Umbilical cord (tissue), 2 donors: ENCODE measurements at places on chromosomes 1 and 21. TPM values are rescaled to one million over a fixed set of nuclear protein-coding genes. Genes with fewer than 3 reads are reported as not detected.

DNA sequence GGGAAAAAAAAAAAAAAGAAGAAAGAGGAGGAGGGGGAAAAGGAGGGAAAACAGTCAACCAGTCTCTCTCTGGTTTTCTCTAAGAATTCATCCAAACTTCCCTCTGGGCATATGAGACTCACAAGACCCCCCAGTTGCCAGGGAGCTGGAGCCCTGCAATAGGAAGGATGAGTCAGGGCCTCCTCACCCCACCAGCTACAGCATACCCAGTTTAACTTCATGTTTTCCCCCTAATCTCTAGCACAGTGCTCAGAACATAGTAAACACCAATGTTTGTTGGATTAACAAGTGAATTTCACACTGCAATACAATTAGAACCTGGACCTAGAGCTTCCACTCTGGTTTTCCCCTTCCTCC lies 7.8 kb downstream of the F11R start:
- DNase-seq, result peak; percentile 42

GRCh38 chr1:223231011-223231572 lies 88.0 kb upstream of the TLR5 start:
- no peak for DNase-seq

- DNase-seq, result no peak
Measured at GRCh38 chr1:16608838-16609560, 4.4 kb downstream of the NBPF1 start.

GRCh38 chr1:56925193-56925592 lies 40.6 kb downstream of the C8B start:
- no peak for DNase-seq

DNA sequence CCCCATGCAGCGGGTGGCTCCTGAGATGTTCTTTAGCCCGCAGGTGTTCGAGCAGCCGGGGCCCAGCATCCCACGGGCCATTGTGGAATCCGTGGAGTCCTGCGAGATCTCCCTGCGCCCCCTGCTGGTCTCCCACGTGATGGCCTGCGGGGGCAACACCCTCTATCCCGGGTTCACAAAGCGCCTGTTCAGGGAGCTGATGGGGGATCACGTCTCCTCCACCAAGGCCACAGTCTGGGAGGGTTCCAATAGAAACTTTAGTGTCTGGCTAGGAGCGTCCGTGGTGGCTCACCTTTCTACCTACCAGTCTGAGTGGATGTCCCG lies 71.0 kb downstream of the ACTL8 start:
- no peak for DNase-seq

DNA sequence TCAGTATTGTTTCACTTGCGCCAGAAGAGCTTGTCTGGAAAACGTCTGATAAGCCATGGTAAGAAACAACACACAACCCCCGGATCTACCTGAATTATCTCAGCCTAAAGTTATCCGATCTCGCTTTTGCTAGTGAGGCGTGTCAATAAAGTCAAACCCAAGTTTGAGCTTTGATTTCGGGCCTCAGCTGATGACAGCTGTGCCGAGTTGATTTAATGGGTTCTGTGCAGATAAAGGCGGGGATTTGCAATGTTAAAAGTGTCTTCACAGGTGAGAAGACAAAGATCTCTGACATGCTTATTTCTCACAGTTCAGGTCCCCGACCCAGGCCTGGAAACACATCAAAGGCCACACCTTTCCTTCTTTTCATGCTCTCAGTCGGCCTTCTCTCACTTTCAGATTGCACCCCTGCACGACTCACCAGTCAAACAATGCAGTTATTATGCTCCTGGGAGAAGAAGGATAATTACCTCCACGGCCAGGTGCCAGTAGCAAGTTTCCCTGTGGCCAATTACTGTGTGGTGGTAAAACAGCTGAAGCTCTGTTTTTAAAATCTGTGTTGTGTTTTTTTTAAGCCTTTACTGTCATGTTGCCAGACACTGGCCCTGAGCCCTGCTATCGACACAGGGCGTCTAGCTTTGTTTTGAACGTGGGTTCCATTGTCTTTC lies 245.3 kb upstream of the RUNX1 start:
- DNase-seq, result peak; percentile 37

DNA sequence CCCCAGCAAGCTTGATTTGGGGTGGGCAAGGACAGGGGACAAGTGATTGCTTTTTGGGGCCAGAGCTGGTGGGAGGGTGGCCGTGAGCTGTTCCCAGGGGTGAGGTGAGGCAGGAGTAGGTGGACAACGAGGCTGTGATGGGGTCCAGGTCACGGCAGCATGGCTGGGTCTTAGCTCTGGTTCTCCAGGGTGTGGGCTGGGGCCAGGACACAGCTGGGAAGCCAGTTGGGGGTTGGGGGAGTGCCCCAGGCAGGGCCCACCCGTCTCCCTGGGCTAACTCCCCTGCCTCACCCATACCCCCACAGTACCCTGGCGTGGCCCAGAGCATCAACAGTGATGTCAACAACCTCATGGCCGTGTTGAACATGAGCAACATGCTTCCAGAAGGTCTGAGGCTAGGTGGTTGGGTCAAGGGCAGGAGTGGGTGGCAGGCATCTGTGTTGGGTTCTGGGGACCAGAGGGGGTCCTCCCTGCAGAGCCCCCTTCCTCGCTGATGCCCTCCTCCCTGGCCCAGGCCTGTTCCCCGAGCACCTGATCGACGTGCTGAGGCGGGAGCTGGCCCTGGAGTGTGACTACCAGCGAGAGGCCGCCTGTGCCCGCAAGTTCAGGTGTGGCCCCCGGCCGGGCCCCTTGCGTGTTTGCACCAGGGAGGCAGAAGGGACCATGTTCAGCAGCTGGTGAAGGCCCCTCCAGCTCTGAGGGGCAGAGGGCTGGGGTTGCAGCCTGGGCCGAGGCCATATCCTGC lies 43.3 kb downstream of the COQ8A start:
- DNase-seq, result no peak

- DNase-seq, result no peak
Measured at GRCh38 chr1:52125736-52126359, 16.0 kb upstream of the ZFYVE9 start.

DNA sequence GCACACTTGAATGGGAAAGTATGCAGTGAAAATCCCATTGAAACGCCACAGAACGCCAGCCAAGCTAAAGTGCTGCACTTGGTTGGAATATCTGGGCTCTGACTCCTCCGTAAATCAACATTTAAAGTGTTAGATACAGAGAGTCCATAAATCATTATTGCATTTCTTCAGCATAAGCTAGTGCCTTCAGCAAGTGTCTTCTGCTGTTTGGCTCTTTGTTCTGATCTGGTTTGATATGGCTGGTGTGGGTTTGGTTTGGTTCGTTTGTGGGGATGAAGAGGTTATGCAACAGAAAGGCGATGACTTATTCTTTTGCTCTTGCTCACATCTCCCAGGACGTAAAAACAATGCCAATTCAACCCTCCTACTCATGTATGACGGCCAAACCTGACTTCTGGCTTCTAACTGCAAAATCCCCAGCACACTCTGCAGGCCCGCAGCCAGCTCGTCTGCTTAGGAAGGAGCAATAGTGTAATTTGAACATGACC lies 121.8 kb upstream of the ERG start:
- peak; percentile 35 for DNase-seq

DNA sequence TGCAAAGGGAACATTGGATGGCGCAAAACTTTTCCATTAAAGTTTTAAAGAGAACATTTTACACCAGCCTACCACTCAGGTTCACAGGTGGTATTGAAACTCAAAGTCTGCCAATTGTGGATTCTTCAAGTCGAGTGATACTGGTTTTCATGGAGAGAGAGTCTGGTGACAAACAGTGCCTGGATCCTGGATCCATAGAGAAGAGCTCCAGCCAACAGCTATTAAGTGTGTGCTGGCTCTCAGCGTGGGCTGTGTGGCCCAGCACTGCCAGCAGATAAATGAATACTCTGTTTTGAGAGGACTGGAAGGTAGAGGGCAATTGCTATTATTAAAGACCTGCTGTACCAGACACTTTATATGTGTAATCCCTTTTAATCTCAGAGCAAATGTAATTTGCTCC lies 118.9 kb upstream of the SYT6 start:
- DNase-seq, result no peak

DNA sequence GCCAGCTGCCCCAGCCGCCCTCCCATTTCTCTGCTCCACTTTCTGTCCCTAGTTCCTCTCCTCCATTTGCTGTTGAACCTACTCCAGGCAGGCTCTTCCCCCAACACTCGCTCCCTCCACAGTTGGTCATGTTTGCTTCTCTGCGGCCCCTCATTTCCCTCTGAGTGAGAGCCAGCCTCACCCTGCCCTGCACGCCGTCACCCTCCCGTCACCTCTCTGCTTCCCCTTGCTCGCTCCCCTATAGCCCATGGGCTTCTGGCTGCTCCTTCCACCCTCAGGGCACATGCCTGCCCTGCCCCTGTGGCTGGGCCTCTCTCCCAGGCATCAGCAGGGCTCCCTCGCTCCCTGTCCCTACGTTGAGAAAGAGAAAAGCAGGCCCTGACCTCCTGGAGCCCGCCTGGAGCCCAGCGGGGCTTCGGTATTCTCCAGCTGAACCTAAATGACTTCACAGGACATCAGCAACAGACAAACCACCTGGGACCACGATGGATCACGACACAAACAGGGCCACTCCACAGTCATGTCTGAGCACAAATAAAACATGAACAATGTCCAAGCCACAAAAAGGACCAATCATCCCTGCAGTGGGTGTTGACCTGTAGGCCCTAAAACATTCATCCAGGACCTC lies 13.3 kb upstream of the THEMIS2 start:
- DNase-seq, result no peak

Gene EVI5
- 105 TPM for total RNA-seq

Gene TMEM52
- not detected for total RNA-seq

Gene USH2A
- 2.2 TPM for total RNA-seq

Gene SLC6A17
- total RNA-seq, result 0.96 TPM

Gene ANXA9
- not detected for total RNA-seq

Gene FNDC10
- total RNA-seq, result 2.2 TPM
